ENCODE measurements at places on chromosomes 3 and 15. TPM values are rescaled to one million over a fixed set of nuclear protein-coding genes. Genes with fewer than 3 reads are reported as not detected.

Gene ARHGAP11A
- 2.3 TPM for total RNA-seq

Gene MINAR1
- 0.70 TPM for total RNA-seq

Gene IVD
- 32.2 TPM for total RNA-seq

Gene SLC28A1
- not detected for total RNA-seq

Gene PPIP5K1
- 1.4 TPM for total RNA-seq

Gene CAMKV
- not detected for total RNA-seq

Data from pericardium fibroblast (primary cell).